Left lung (tissue), 14 donors: ENCODE measurements at places on chromosomes 4 and X. TPM values are rescaled to one million over a fixed set of nuclear protein-coding genes. Genes with fewer than 3 reads are reported as not detected.

- peak overlapping the region; percentile 83 for H3K27ac ChIP-seq
- H3K36me3 ChIP-seq, result no peaks in the 10 kb centered on the region
- H3K4me3 ChIP-seq, result peak overlapping the region; percentile 72
- no peaks in the 10 kb centered on the region for H3K27me3 ChIP-seq
Measured at GRCh38 chrX:19343085-19343534, 617 bp upstream of the PDHA1 start.

DNA sequence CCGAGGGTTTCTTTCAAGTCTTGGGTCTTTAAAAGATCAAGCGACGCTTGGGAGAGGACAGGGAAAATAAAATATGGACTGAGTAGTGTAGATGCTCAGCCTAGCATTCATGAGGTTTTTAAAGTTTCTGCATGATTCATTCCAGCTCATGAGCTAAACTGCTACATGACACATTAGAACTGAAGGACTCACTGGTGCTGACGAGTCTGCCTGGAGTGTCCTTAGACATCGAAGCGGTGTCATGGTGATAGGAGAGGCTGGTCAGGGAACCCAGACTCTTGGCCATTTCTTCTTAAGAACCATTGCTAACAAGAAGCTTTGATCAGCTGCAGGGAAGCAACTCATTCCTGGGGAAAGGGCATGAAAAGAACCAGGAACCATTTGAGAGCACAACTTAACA lies 158.6 kb downstream of the TRIML1 start:
- no peaks in the 10 kb centered on the region for H3K4me1 ChIP-seq
- no peak for DNase-seq
- no peaks in the 10 kb centered on the region for H3K27me3 ChIP-seq
- no peak overlapping the region for H3K27ac ChIP-seq
- H3K36me3 ChIP-seq, result no peaks in the 10 kb centered on the region

DNA sequence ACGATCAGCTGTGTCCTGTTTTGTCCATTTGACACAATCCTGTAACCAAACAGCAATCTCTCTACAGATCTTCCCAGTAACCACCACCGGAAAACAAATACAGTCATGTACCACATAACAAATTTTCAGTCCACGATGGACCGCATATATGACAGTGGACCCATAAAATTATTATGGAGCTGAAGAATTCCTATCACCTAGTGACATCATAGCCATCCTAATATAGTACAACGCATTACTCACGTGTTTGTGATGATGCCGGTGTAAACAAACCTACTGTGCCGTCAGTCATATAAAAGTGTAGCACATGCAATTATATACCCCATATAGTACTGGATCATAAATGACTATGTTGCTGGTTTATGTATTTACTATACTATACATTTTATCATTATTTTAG lies 133.7 kb upstream of the EDNRA start:
- no peak for DNase-seq
- no peak overlapping the region for H3K4me3 ChIP-seq
- no peak overlapping the region for H3K27ac ChIP-seq
- no peaks in the 10 kb centered on the region for H3K27me3 ChIP-seq

The GLRA3 gene
- 0.09 TPM for polyA plus RNA-seq

The ZMAT1 gene
- 21.6 TPM for polyA plus RNA-seq

The CLNK gene
- polyA plus RNA-seq, result 0.25 TPM

DNA sequence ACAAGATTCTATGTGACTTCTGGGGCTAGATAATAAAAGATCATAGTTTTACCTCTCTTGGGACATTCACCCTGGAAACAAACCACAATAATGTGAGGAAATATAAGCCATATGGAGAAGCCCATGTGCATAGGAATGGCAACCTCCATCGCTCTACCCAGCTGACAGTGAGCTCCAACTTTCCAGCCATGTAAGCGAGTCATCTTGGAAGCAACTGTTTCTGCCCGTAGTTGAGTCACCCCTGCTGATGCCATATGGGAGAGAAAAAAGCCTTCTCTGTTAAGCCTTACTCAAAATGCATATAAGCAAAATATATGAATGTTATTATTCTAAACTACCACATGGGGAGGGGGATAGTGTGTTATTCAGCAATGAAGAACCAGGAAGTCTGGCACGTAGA lies 31.4 kb upstream of the RELL1 start:
- no peak overlapping the region for H3K27ac ChIP-seq
- H3K27me3 ChIP-seq, result no peaks in the 10 kb centered on the region
- no peak for DNase-seq

DNA sequence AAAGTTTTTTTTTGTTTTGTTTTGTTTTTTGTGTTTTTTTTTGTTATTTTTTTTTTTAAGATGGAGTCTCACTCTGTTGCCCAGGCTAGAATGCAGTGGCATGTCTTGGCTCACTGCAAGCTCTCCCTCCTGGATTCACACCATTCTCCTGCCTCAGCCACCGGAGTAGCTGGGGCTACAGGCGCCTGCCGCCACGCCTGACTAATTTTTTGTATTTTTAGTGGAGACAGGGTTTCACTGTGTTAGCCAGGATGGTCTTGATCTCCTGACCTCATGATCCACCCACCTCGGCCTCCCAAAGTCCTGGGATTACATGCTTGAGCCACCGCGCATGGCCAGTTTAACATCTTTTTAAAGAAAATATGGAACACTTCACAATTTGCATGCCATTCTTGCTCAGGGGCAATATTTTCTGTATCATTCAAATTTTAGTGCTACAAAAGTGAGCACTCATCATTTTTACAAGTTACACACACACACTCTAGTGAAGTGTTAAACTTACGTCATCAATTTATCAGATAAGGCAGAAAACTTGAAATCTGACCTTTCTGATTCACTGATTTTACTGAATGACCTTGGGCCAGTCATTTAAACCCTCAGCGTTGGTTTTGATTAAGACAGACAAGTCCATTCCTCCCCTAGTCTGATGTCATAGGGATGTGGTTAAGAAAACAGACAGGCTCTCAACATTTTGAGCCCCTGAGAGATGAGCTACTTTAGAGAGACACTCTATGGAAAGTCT lies 61.2 kb downstream of the TRIM2 start:
- H3K36me3 ChIP-seq, result no peaks in the 10 kb centered on the region
- no peak overlapping the region for H3K4me3 ChIP-seq
- no peaks in the 10 kb centered on the region for H3K27me3 ChIP-seq
- H3K27ac ChIP-seq, result no peak overlapping the region

The FAM184B gene
- 0.18 TPM for polyA plus RNA-seq

The CT45A8 gene
- 0.42 TPM for polyA plus RNA-seq

DNA sequence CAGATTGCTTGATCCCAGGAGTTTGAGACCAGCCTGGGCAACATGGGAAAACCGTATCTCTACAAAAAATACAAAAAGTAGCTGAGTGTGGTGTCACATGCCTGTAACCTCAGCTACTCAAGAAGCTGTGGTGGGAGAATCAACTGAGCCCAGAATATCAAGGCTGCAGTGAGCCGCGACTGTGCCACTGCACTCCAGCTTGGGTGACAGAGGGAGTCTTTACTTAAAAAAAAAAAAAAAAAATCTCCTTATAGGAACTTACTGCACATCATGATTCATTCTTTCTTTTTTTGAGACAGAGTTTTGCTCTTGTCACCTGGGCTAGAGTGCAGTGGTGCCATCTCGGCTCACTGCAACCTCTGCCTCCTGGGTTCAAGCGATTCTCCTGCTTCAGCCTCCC lies 24.3 kb downstream of the UPF3B start:
- H3K36me3 ChIP-seq, result peaks cover 32% of the 10 kb centered on the region
- H3K4me3 ChIP-seq, result no peak overlapping the region
- H3K27me3 ChIP-seq, result no peaks in the 10 kb centered on the region
- DNase-seq, result no peak
- no peaks in the 10 kb centered on the region for H3K4me1 ChIP-seq
- H3K27ac ChIP-seq, result no peak overlapping the region

- no peaks in the 10 kb centered on the region for H3K27me3 ChIP-seq
- no peak overlapping the region for H3K27ac ChIP-seq
- no peaks in the 10 kb centered on the region for H3K36me3 ChIP-seq
- no peak overlapping the region for H3K4me3 ChIP-seq
- H3K4me1 ChIP-seq, result no peaks in the 10 kb centered on the region
- DNase-seq, result no peak
Measured at GRCh38 chrX:46341767-46342322, 203.4 kb downstream of the ZNF674 start.

DNA sequence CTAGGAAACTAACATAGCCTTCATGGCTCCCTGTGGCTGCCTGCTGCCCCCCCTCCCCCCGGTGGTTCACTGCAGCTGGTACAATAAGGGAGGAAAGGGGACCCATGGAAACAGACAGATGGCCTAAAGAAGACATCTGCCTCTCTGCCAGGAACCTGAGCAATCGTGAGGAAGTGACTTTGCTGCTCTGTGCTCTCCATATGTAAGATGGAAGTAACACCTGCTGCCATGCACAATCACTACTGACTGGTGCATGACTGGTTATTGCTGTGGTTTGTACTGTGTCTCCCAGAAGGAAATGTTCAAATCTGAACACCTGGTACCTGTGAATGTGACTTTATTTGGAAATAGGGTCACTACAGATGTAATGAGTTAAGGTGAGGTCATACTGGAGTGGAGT lies 43.6 kb downstream of the CD99L2 start:
- no peaks in the 10 kb centered on the region for H3K36me3 ChIP-seq
- no peaks in the 10 kb centered on the region for H3K4me1 ChIP-seq
- no peak overlapping the region for H3K27ac ChIP-seq
- no peaks in the 10 kb centered on the region for H3K27me3 ChIP-seq
- DNase-seq, result no peak
- no peak overlapping the region for H3K4me3 ChIP-seq

DNA sequence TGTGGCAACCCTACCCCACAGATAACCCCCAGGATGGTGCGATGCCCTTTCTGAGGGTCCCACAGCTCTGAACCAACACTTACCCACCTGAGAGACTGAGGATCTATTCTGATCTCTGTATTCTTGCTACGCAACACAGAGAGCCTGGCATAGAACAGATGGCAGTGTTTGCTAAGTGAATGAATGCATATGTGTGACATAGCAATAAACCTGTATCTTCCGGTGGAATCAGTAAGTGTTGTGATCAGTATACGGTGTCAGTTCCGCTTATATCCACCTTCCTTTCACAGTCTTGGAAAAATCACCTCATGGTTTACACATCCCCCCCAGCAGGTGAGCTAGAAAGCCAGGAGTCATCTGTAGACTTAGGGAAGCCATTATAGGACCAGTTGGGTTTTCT lies 5.9 kb upstream of the HSD17B10 start:
- no peaks in the 10 kb centered on the region for H3K36me3 ChIP-seq
- H3K27me3 ChIP-seq, result no peaks in the 10 kb centered on the region
- no peak for DNase-seq
- H3K4me1 ChIP-seq, result no peaks in the 10 kb centered on the region
- H3K4me3 ChIP-seq, result no peak overlapping the region
- peak overlapping the region; percentile 87 for H3K27ac ChIP-seq

GRCh38 chr4:75708218-75708691 lies 16.1 kb upstream of the USO1 start:
- no peak overlapping the region for H3K27ac ChIP-seq
- no peak for DNase-seq
- H3K4me3 ChIP-seq, result no peak overlapping the region
- no peaks in the 10 kb centered on the region for H3K4me1 ChIP-seq

DNA sequence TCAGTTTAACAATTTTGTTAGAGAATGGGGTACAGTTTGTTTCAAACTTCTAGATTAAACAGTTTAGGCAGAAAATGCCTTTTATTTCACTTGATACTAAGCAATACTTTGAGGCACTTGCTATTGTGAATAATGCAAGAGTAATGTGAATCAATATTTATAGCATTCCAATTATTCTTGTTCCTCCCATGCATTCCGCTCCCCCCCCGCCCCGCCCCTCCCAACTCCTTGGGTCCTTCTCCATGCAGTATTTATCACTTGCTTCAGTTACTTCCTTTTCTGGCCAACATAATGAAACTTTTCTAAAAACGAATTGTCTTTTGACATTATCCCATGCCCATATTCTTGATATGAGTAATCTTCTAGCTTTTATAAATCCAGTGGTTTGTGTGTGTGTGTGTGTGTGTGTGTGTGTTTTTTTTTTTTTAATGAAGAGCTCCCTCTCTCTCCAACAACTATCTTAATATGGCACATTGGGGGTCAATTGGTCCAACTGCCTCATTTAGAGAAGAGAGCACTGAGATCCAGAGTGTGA lies 1.6 kb downstream of the BANK1 start:
- no peaks in the 10 kb centered on the region for H3K4me1 ChIP-seq
- H3K36me3 ChIP-seq, result no peaks in the 10 kb centered on the region
- peak overlapping the region; percentile 83 for H3K27ac ChIP-seq
- DNase-seq, result no peak
- H3K4me3 ChIP-seq, result no peak overlapping the region

GRCh38 chr4:168408620-168409019 lies 71.7 kb downstream of the DDX60L start:
- no peaks in the 10 kb centered on the region for H3K36me3 ChIP-seq
- no peaks in the 10 kb centered on the region for H3K4me1 ChIP-seq
- H3K27ac ChIP-seq, result no peak overlapping the region
- no peak overlapping the region for H3K4me3 ChIP-seq

GRCh38 chr4:169124661-169125060 lies 114.6 kb upstream of the CBR4 start:
- no peak overlapping the region for H3K4me3 ChIP-seq
- no peak for DNase-seq
- no peaks in the 10 kb centered on the region for H3K27me3 ChIP-seq

GRCh38 chrX:112759966-112760365 lies 80.2 kb upstream of the LHFPL1 start:
- peaks cover 12% of the 10 kb centered on the region for H3K27me3 ChIP-seq
- no peak for DNase-seq
- no peak overlapping the region for H3K4me3 ChIP-seq
- H3K4me1 ChIP-seq, result no peaks in the 10 kb centered on the region
- no peak overlapping the region for H3K27ac ChIP-seq
- no peaks in the 10 kb centered on the region for H3K36me3 ChIP-seq

GRCh38 chrX:127404161-127404560 lies 584.6 kb downstream of the PRR32 start:
- H3K4me1 ChIP-seq, result no peaks in the 10 kb centered on the region
- H3K36me3 ChIP-seq, result no peaks in the 10 kb centered on the region
- H3K4me3 ChIP-seq, result no peak overlapping the region
- H3K27ac ChIP-seq, result no peak overlapping the region

DNA sequence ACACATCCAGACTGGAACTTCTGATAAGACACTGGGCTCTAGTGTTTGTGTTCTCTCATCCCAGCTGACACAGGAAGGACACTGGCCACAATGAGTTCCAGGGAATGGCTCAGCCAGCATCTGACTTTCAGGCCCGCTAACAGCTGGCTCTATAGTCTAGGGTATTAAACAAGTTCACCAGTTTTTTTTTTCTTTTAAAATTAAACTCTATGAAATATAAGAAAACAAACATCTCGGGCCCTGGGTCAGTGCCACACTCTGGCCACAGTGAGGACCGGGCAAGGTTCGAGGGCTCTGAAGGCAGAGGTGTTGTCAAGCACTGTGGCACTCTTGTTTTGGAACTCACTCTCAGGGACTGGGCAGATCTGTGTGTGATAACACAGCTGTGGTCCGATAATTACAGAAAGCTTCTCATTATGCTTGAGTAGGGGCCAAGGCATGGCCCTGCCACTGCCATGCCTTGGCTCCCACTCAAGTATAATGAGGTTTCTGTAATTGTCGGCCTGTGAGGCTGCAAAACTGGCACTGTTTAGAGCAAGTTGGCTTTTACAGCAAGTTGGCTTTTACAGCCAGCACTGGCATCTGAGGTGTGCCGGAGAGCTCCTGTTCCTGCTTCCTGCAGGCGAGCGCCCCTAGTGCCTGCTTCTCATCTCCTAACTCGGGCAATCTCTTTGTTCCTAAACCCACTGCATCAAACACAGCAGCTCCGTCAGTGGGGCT lies 62.8 kb downstream of the PPP1R2C start:
- no peaks in the 10 kb centered on the region for H3K27me3 ChIP-seq
- no peaks in the 10 kb centered on the region for H3K36me3 ChIP-seq
- H3K4me3 ChIP-seq, result no peak overlapping the region

The EDA2R gene
- polyA plus RNA-seq, result 1.3 TPM
